ENCODE measurements at places on chromosomes 2 and 18. TPM values are rescaled to one million over a fixed set of nuclear protein-coding genes. Genes with fewer than 3 reads are reported as not detected.

The CAVIN2 gene
- total RNA-seq = 23.2 TPM

The TMSB10 gene
- total RNA-seq = 1,016 TPM

The LIMS2 gene
- 248 TPM for total RNA-seq

The C18orf54 gene
- 5.5 TPM for total RNA-seq

- H3K4me1 ChIP-seq = peaks cover 5% of the 10 kb centered on the region
- no peak overlapping the region for H3K4me3 ChIP-seq
- H3K36me3 ChIP-seq = no peaks in the 10 kb centered on the region
- DNase-seq = no peak
Observed at GRCh38 chr2:40285391-40285790, 166.5 kb downstream of the SLC8A1 start.

DNA sequence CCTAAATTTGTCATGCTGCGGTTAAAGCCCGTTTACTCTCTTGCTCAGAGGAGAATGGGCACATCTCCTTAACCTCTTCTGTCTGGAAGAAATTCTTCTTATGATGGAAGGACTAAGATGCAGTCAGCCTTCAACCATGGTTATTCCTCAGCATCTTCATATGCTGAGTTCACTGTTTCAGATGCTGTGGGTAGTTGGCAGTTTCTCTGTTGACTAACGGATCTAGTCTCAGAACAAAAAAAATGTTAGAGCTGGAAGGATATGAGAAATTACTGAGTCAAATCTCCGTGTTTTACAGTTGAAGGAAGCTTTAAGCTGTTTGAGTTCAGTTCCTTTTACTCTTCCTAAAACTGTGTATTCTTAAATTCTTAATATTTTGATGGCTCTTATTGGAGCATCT lies 43.6 kb upstream of the PGAP1 start:
- H3K4me1 ChIP-seq = no peaks in the 10 kb centered on the region
- no peak for DNase-seq
- H3K27me3 ChIP-seq = no peaks in the 10 kb centered on the region
- no peaks in the 10 kb centered on the region for H3K36me3 ChIP-seq
- H3K27ac ChIP-seq = no peak overlapping the region

GRCh38 chr2:6623746-6624145 lies 242.0 kb downstream of the CMPK2 start:
- H3K36me3 ChIP-seq = no peaks in the 10 kb centered on the region
- H3K27ac ChIP-seq = no peak overlapping the region
- no peak for DNase-seq
- no peaks in the 10 kb centered on the region for H3K27me3 ChIP-seq
- no peak overlapping the region for H3K4me3 ChIP-seq

GRCh38 chr18:70195014-70195614 lies 10.4 kb downstream of the RTTN start:
- H3K27ac ChIP-seq = no peak overlapping the region
- no peak overlapping the region for H3K4me3 ChIP-seq
- no peak for DNase-seq
- H3K36me3 ChIP-seq = no peaks in the 10 kb centered on the region
- no peaks in the 10 kb centered on the region for H3K4me1 ChIP-seq

GRCh38 chr2:183606718-183607085 lies 482.5 kb downstream of the NUP35 start:
- no peaks in the 10 kb centered on the region for H3K4me1 ChIP-seq
- no peaks in the 10 kb centered on the region for H3K36me3 ChIP-seq
- H3K4me3 ChIP-seq = no peak overlapping the region
- no peaks in the 10 kb centered on the region for H3K27me3 ChIP-seq

GRCh38 chr2:144607891-144608521 lies 88.1 kb upstream of the ZEB2 start:
- H3K4me1 ChIP-seq = peaks cover 2% of the 10 kb centered on the region
- peak overlapping the region; percentile 9 for H3K4me3 ChIP-seq
- no peak overlapping the region for H3K27ac ChIP-seq
- no peaks in the 10 kb centered on the region for H3K27me3 ChIP-seq
- no peaks in the 10 kb centered on the region for H3K36me3 ChIP-seq
- no peak for DNase-seq

GRCh38 chr2:224594840-224595239 lies 9.7 kb upstream of the CUL3 start:
- no peak overlapping the region for H3K4me3 ChIP-seq
- no peaks in the 10 kb centered on the region for H3K4me1 ChIP-seq
- H3K27ac ChIP-seq = no peak overlapping the region
- DNase-seq = no peak

DNA sequence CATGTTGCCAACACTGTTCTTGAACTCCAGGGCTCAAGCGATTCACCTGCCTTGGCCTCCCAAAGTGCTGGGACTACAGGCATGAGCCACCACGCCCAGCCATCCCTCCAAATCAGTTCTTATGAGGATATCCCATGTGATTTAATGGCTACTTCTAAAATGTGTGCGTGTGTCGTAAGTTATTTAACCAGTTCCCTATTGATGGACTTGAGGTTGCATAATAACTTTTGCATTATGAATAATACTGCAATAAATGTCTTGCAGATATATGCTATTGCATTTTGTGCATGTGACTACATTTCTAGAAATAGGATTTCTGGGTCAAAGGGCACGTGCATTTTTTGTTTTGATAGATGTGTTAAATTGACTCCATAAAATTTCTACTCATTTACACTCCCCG lies 19.0 kb downstream of the DIPK1C start:
- H3K36me3 ChIP-seq = no peaks in the 10 kb centered on the region
- no peak overlapping the region for H3K27ac ChIP-seq
- H3K4me3 ChIP-seq = no peak overlapping the region
- DNase-seq = no peak
- H3K27me3 ChIP-seq = no peaks in the 10 kb centered on the region
